ENCODE measurements at places on chromosomes 6 and 20.

- no peak for DNase-seq
Measured at GRCh38 chr20:36234771-36235320, 1.4 kb upstream of the AAR2 start.

- DNase-seq, result no peak
Measured at GRCh38 chr6:169795196-169795595, 43.8 kb downstream of the ERMARD start.

DNA sequence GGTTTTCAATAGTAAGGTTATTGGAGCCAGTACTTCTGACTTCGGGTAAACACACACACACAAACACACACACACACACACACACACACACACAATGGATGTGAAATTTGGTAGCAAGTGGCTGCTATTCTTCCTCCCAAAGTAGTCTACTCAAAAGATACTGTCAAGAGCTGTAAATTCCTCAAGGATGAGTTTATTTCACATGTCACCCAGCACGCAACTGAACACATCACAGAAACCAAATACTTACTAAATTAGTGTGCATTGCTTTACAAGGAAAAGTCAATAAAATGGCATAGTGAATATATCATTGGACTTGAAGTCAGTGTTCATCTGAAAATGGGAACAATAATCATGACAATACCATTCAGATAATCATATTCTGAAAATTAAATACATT is 32.9 kb downstream of the MMUT start:
- DNase-seq, result no peak

DNA sequence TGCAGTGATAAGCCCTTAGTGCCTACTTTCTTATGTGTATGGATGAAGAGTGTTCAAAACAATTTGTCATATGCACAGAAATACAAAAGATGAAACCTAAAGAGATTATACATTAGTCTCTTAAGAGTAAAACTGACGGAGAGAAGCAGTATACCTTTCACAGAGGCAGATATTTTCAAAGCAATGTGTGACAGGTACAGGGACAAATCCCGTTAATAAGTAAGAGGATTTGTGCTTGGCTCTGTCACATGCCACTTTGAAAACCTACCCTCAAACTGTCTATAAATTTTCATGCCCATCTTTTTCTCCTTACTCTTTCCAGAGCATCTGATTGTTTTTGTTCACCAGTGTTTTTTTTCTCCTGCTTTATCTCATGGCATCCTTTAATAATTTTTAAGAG is 741.3 kb upstream of the MMS22L start:
- no peak for DNase-seq

GRCh38 chr6:14889188-14889587 is 356.7 kb upstream of the JARID2 start:
- no peak for DNase-seq

DNA sequence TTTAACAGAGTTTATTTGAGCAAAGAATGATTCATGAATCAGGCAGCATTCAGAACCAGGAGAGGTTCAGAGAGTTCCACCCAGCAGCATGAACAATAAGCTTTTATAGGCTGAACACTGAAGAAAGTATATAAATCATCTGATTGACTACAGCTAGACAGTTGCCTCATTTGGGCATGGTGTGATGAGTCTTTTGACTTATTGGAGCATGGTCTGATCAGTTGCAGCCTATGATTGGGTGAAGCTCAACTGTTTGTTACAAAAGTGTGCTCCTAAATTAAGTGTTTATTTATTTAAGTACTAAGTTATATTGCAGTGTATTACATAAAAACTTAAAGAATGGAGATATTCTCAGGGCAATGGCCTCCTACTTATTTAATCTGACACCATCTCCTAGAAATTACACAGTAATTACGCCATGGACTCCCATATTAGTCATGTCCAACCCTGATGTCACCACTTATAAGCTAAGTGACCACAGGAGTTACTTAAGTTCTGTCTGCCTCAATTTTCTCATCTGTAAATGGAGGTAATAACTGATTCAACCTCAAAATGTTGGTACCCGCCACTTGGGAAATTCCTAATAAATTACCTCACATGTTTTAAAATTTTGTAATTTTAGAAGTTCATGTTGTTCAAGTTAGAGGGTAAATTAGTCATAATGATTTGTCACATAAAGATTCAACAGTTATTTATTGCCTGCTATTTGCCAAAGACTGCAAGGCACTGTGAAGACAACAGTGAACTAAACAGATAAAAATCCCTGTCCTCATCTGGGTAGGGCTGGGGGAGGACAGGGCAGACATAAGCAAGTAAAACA is 15.2 kb upstream of the ROS1 start:
- DNase-seq, result no peak

DNA sequence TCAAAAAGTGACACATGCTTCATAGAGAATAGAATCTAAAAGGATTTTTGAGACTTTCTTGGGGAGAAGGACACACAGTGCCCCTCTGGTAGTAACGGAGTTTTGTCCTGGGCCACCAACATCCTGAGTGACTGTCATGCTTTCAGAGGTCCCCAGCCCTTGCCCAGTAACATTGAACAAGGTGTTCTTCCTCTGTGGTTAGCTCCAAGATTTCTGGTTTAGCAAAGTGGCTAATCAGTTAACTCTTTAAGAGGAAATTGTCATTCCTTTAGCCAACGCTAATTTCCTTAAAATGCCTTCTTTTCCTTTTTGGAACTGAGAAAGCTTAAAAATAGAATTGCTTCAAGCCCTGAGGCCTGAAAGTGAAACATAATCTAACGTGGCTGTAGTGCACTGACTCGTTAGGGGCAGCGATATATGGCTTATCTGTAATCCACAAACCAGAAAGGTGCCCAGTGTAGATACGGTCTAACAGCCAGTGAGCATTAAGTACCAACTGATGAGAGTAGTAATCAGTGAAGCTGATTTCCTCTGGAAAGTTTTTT is 7.8 kb downstream of the E2F3 start:
- no peak for DNase-seq

DNA sequence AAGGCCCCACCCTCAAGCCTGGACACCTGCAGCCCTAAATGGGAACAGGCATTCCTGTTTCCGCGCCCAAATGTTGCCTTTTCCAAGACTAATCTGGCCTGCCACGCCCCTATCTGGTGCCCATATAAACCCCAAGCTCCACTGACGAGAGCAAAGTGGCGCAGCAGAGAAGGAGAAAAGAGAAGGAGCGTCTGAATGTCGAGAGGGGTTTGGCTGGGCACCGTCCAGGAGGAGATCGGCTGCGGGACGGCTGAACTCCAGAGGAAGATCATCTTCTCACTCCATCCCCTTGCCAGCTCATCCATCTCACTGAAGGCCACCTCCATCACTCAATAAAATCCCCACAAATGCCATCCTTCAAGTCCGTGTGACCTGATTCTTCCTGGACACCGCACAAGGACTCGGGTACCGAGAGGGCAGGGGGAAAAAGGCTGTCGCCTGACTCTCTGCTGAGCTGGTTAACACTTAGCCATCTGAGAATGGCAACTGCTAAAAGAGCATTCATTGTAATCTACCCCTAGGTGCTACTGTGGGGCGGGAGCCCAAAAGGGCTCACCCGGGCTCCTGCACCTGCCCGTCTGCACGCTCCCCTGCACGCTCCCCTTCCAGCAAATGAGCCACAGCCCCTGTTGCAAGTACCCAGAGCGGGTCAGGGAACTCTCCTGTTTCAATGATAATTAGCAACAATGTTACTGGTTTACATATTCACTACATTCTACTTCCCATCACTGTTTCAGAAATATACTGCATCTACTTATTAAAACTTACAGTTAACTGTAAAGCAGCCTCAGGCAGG is 23.5 kb downstream of the TAF4 start:
- no peak for DNase-seq

DNA sequence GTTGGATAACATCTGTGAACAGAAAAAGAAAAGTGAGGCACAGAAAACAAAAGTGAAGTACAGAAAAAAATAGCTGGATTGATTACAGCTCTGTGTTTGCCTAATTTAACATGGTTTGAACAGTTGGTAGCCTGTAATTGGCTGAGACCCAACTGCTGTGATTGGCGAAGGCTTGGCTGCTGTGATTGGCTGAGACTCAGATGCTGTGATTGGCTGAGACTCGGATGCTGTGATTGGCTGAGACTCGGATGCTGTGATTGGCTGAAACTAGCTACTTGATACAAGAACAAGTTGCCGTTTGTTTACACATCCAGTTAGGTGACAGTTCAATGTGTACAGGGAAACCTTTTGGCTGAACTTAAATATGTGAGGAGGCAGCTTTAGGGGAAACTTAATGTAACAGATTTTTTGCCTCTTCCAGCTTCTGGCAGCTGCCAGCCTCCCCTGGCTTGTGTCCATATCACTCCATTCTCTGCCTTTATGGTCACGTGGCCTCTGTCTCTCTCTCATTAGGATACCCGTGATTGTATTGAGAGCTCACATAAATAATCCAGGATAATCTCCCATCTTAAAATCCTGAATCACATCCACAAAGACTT is 223.4 kb upstream of the FOXA2 start:
- DNase-seq, result no peak
